Smooth muscle cell of the umbilical artery (primary cell): ENCODE measurements at places on chromosomes 1 and 21. TPM values are rescaled to one million over a fixed set of nuclear protein-coding genes. Genes with fewer than 3 reads are reported as not detected.

Gene TAS1R1
- total RNA-seq = not detected in 2 replicates

Gene SYDE2
- 13.2 and 21.1 TPM in 2 replicates for total RNA-seq

Gene PCAT6
- total RNA-seq = 0.78 and 0.89 TPM in 2 replicates

Gene CD1B
- total RNA-seq = not detected in 2 replicates

Gene SOX13
- total RNA-seq = 1.5 and 3.0 TPM in 2 replicates

Gene OR6N1
- total RNA-seq = not detected in 2 replicates

Gene EFNA1
- 0.37 TPM in 1 of 2 replicates, not detected in the other for total RNA-seq

Gene TAS1R2
- total RNA-seq = not detected in 2 replicates

Gene KRTAP11-1
- not detected in 2 replicates for total RNA-seq

Gene LCE2C
- not detected in 2 replicates for total RNA-seq

Gene PODN
- 0.37 and 1.5 TPM in 2 replicates for total RNA-seq

Gene KRTAP10-12
- total RNA-seq = not detected in 2 replicates

Gene ERRFI1
- total RNA-seq = 11.9 and 65.2 TPM in 2 replicates

Gene FAM177B
- not detected in 2 replicates for total RNA-seq

Gene HAO2
- total RNA-seq = not detected in 2 replicates

Gene S100A8
- total RNA-seq = not detected in 2 replicates

Gene DNAI4
- 5.6 and 9.2 TPM in 2 replicates for total RNA-seq

Gene GJA5
- total RNA-seq = 0.42 and 0.59 TPM in 2 replicates

Gene KCNA2
- total RNA-seq = not detected in 2 replicates

Gene DCST1
- not detected in 2 replicates for total RNA-seq

Gene LCE2B
- not detected in 2 replicates for total RNA-seq

Gene METTL18
- 5.2 and 7.4 TPM in 2 replicates for total RNA-seq

Gene NBPF4
- not detected in 2 replicates for total RNA-seq

Gene TMOD4
- not detected in 2 replicates for total RNA-seq

Gene RASAL2
- total RNA-seq = 19.6 and 34.2 TPM in 2 replicates

Gene SPRR3
- not detected in 2 replicates for total RNA-seq

Gene NBPF10
- 4.5 and 7.2 TPM in 2 replicates for total RNA-seq

Gene LHX8
- total RNA-seq = not detected in 2 replicates

Gene PLA2G5
- total RNA-seq = not detected in 2 replicates

Gene RTCA
- total RNA-seq = 51.4 and 66.6 TPM in 2 replicates

Gene AIRE
- under 0.01 and 0.05 TPM in 2 replicates for total RNA-seq

Gene RXFP4
- total RNA-seq = 0.30 TPM in 1 of 2 replicates, not detected in the other

Gene IKBKE
- total RNA-seq = 21.7 and 30.7 TPM in 2 replicates

Gene LRRC38
- total RNA-seq = not detected in 2 replicates

Gene CFAP107
- not detected in 2 replicates for total RNA-seq

Gene AGL
- 13.7 and 22.5 TPM in 2 replicates for total RNA-seq

Gene FALEC
- total RNA-seq = not detected in 2 replicates

Gene AGTRAP
- 37.6 and 58.2 TPM in 2 replicates for total RNA-seq

Gene SPRR5
- not detected in 2 replicates for total RNA-seq

Gene ARTN
- 0.30 TPM in 1 of 2 replicates, not detected in the other for total RNA-seq

Gene APH1A
- total RNA-seq = 57.4 and 84.6 TPM in 2 replicates
